ENCODE measurements at places on chromosomes 5 and 9.
A peak's percentile ranks its signal among the peaks of the same experiment; 100 is the strongest.

DNA sequence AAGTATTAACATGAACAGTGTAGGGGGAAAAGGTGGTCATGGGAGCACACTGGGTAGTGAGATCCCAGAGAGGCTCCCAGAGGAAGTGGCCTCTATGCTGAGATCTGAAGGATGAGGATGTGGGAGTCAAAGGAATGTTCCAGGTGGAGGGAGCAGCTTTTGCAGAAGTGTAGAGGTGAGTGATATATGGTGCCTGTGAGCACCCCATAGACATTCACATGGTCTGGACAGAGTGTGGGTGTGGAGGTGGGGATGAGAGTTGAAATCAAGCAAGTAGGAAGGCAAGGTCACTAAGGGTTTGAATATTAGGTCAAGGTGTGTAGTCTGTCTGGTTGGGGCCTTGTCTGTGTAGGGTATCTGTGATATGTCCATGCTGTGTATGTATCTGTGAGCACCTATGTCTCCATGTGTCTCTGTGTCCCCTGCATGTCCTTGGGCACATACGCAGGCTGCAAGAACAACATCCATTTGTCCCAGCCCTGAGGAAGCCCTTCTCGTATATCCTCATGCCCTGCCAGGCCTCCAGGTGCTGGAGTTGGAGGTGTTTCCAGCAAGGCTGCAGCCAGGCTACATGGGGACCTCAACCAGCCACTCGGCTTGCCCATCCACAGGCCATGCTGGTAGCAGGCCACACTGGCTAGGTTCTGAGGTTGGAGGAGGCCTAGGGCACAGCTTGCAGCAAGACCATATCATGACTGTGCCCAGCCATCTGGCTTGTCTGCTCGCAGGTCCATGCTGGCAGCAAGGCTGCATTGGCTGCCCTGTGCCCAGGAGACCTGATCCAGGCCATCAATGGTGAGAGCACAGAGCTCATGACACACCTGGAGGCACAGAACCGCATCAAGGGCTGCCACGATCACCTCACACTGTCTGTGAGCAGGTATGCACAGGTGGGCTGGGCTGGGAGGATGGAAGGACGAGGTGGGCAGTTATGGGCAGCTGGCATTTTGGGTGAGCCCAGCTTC lies 4.7 kb downstream of the PDLIM4 start:
- no peak for DNase-seq

DNA sequence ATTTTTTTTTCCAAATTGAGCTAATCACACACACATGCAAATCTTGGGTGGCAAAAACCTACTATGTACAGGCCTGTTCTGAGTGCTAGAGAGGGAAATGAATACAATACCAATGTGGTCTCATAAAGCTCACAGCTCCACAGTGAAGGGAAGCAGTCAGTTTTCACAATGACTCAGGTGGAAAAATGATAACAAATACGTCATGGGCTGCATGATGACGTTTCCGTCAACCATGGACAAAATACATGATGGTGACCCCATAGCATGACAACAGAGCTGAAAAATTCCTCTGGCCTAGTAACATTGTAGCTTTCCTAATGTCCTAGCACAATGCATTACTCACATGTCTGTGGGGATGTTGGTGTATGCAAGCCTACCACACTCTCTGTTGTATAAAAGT lies 252.5 kb downstream of the TRIM32 start:
- no peak for DNase-seq

DNA sequence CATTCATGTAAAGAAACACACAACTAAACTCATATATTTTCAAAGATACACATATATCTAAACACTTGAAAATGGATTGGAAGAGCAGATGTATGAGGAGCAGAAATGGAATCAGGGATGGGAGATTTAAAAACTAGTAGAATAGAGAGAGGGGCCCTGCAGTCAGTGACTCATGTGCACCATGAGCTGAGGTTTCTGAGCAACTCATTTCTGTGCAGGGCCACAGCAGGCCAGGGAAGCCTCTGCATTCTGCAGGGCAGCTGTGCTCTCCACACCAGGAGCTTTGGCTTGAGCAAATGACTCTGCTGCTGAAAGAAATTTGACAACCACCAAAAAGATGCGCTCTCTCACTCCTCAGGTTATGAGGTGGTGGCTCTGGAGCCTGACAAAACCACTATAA lies 27.1 kb downstream of the LHX6 start:
- DNase-seq = no peak

DNA sequence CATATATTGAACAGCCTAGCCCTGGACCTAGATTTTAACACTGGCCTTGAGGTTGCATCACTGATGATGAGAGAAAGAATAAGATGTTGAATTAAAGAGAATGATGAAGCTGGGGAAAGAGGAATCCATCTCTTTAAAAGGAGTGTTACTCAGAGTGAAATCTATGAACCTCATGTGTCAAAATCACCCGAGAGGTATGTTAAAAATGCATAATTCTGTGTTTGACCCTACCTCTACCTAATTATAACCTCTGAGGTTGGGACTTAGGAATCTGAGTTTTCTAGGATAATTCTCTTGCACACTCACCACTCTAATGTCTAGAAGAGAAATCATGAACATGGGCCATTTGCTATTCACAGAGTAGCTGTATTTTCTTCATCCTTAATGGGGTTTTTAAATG lies 479.4 kb downstream of the ENC1 start:
- DNase-seq = no peak

GRCh38 chr5:52725065-52725746 lies 62.5 kb upstream of the ITGA1 start:
- no peak for DNase-seq

GRCh38 chr9:120348951-120349429 lies 231.0 kb downstream of the CDK5RAP2 start:
- DNase-seq = peak; percentile 34

GRCh38 chr5:42745856-42746255 lies 10.8 kb upstream of the CCDC152 start:
- DNase-seq = no peak

GRCh38 chr9:124257070-124257843 lies 492 bp upstream of the NEK6 start:
- DNase-seq = no peak

DNA sequence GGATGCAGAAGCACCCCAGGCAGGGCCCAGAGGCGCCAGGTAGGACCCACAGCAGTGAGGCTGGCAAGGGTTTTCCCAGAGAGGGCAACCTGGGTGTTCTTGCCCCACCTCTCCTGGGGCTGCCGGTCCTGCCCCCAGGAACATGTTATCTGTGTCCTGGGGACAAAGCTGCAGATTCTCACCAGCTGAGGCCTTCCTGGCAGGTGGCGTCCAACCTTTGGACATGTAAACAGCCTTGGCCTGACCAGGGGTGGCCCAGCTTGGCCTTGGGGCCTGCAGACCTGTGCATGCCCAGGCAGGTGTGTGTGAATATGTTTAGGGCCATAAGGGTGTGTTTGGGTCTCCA lies 101.8 kb upstream of the LARP1 start:
- no peak for DNase-seq

DNA sequence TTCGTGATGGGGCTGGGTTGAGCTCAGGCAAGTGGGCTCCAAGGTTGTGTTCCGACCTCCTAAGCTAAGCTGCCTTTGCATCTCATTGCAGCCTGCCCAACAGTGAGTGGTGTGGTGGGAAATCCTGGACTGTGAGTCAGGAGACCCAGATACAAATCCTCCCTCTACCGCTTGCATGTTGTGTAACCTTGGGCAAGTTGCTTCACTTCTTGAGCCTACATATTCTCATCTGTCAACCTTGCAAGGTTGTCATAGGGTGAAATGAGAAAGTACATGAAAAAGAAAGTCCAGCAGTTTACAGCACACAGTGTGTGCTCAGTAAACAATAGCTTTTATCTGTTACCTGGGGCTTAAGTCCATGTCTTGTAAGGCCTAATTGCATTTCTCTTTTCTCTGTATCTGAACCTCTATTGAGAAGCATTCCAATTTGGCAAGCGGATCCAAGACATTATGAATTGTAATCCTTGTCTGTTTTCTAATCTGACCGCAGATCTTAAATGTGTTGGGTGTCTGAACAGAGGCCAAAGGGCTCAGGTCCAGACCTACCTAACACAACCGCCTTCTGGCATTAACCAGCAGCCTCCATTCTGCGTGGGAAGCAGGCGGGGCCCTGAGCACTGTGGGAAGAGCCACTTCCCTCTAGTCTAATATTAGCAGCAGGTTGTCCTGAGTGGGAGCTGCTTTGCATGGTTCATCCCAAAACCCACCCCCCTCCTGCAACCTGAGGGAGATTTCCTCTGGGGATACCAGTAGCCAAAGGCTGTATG lies 1.8 kb upstream of the GALNT12 start:
- no peak for DNase-seq

- DNase-seq = no peak
Measured at GRCh38 chr5:135233477-135233876, 165.6 kb downstream of the MACROH2A1 start.

- no peak for DNase-seq
Measured at GRCh38 chr9:86604741-86605140, 250.5 kb upstream of the TUT7 start.

DNA sequence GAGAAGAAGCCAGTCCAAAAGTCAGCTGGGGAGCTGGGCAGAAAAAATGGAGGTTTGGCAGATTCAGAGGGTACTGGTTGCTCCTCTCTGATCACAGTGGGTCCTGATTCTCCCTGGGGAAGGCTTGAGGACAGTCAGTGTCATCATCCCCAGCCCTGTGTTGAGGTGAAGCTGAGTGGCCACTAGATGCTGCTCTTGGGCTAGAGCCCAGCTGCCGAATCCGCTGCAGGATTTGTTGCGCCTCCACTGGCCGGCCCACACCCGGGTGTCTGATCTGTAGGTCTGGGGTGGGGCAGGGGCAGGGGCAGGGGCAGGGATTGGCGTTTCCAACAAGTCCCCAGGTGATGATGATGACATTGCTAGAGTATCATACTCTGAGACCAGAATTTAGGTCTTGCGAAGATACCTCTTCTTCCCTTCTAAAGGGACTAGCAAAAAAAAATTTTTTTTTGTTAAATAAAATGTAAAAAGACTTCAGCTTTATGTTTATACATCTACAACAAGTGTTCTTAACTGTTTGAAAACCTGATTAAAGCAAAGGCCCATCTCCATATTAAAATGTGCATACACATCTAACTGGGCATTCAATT lies 106.8 kb downstream of the PDE6A start:
- peak; percentile 21 for DNase-seq

DNA sequence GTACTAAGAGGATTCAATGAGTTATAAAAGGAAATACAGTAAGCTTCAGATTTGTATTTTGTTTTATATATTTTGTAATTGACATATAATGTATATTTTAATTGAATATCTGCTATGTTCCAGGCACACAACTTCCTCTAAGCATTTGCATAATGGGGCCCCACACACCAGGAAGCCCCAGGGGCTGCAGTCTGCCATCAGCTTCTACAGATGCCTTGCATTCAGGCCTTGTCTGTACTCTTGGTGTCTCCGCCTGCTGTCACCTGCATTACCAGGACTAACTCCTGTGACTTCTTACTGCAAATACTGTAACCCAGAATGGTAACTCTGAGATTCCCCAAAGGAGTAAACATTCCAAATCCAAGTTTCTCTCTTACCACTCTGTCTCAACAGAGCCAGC lies 20.6 kb downstream of the ARL15 start:
- no peak for DNase-seq

GRCh38 chr9:131530546-131530919 lies 530 bp downstream of the UCK1 start:
- DNase-seq = peak; percentile 1

DNA sequence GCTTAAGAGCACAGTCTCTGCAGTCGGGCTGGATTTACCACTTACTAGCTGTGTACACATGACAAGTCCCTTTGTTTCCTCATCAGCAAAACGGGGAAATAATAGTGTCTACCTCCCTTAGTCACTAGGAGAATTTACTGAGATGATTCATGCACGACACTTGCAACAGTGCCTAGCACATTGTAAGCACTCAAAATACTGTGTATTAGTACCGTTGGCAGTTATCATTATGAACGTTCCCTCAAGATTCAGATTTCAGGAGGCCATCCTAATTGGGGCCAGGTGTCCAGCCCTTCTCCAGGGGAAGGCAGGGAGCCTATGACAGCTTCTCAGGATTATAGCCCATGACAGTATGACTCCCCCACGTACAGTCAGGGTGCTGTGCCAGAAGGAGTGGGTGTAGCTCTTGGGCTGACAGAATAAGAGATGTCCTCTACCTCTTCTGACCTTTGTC lies 164.3 kb downstream of the DOCK2 start:
- DNase-seq = no peak

- no peak for DNase-seq
Measured at GRCh38 chr9:124602632-124603031, 95.4 kb upstream of the NR5A1 start.

GRCh38 chr5:58056546-58056945 lies 403.3 kb downstream of the PLK2 start:
- DNase-seq = no peak
